ENCODE measurements at places on chromosomes 11 and 22. TPM values are rescaled to one million over a fixed set of nuclear protein-coding genes. Genes with fewer than 3 reads are reported as not detected.

GRCh38 chr11:45158891-45159605 lies 12.6 kb downstream of the PRDM11 start:
- no peak overlapping the region for H3K4me3 ChIP-seq
- H3K36me3 ChIP-seq, result no peaks in the 10 kb centered on the region
- H3K4me1 ChIP-seq, result no peaks in the 10 kb centered on the region

GRCh38 chr11:9396310-9396709 lies 11.9 kb downstream of the IPO7 start:
- H3K36me3 ChIP-seq, result peaks cover 5% of the 10 kb centered on the region
- H3K27ac ChIP-seq, result peak overlapping the region; percentile 18
- no peak for DNase-seq

- no peak overlapping the region for H3K27ac ChIP-seq
- peak; percentile 81 for DNase-seq
- H3K27me3 ChIP-seq, result peaks cover 32% of the 10 kb centered on the region
- H3K36me3 ChIP-seq, result no peaks in the 10 kb centered on the region
Measured at GRCh38 chr22:35538801-35539321, 1.8 kb upstream of the RASD2 start.

- DNase-seq, result no peak
- H3K4me1 ChIP-seq, result no peaks in the 10 kb centered on the region
- no peak overlapping the region for H3K4me3 ChIP-seq
- peaks cover 4% of the 10 kb centered on the region for H3K36me3 ChIP-seq
- H3K27ac ChIP-seq, result no peak overlapping the region
Measured at GRCh38 chr11:29027436-29027835, 919.2 kb downstream of the METTL15 start.

DNA sequence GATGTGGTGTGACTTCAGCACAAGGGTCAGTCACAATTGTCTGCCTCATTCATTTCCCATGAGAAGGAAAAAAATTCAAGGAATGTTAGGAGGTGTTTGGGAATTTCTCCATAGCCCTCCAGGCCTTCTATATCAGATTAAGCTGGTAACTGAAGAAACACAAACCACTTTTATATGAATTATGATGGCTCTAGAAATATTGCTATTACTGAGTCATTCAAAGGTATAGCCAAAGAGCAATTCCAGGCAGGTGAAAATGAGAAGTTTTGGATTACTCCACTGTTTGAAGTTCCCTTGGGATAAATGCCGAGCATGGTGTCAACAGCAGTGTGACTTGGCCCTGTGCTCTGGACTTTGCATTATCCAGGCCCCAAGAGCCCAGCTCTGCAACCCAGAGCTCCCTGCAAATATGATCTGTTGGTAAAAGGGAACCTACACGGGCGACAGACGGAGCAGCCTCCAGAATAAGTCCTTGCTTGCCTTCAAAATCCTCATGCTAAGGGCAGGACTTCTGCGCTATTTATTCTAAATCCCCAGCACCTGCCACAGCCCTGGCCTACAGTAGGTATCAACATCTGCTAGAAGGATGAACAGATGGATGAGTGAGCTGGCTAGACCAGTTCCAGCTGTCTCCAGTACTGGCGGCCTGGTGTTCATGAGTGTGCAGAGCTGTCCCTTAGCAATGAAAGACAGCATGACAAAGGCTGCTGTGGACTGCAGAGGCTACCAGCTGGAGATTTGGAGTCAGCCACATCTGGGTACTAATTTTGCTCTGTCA lies 67.5 kb upstream of the ZBED5 start:
- H3K27me3 ChIP-seq, result peaks cover 19% of the 10 kb centered on the region
- no peaks in the 10 kb centered on the region for H3K4me1 ChIP-seq
- H3K27ac ChIP-seq, result 0 out of 2 replicates have a peak overlapping the region, but pooled peaks have one; percentile 69
- no peaks in the 10 kb centered on the region for H3K36me3 ChIP-seq
- H3K4me3 ChIP-seq, result no peak overlapping the region

GRCh38 chr11:44307340-44308099 lies 2.4 kb downstream of the ALX4 start:
- no peak overlapping the region for H3K4me3 ChIP-seq
- no peak for DNase-seq
- H3K36me3 ChIP-seq, result no peaks in the 10 kb centered on the region
- peaks cover 100% of the 10 kb centered on the region for H3K27me3 ChIP-seq

The IGLL1 gene
- not detected for total RNA-seq

The OTOG gene
- total RNA-seq, result 0.78 TPM

The RPS6KA4 gene
- 19.9 TPM for total RNA-seq

The BAIAP2L2 gene
- 5.6 TPM for total RNA-seq

The GGTLC2 gene
- total RNA-seq, result not detected
